ENCODE measurements at places on chromosomes 11 and 22.

- DNase-seq = no peak
Observed at GRCh38 chr11:65639623-65640482, 2.0 kb downstream of the SIPA1 start.

- no peak for DNase-seq
Observed at GRCh38 chr11:1317432-1317831, 8.0 kb upstream of the TOLLIP start.

- DNase-seq = no peak
Observed at GRCh38 chr11:130383344-130384211, 44.8 kb downstream of the ADAMTS8 start.

- no peak for DNase-seq
Observed at GRCh38 chr11:127939000-127939399, 648.4 kb downstream of the ETS1 start.

DNA sequence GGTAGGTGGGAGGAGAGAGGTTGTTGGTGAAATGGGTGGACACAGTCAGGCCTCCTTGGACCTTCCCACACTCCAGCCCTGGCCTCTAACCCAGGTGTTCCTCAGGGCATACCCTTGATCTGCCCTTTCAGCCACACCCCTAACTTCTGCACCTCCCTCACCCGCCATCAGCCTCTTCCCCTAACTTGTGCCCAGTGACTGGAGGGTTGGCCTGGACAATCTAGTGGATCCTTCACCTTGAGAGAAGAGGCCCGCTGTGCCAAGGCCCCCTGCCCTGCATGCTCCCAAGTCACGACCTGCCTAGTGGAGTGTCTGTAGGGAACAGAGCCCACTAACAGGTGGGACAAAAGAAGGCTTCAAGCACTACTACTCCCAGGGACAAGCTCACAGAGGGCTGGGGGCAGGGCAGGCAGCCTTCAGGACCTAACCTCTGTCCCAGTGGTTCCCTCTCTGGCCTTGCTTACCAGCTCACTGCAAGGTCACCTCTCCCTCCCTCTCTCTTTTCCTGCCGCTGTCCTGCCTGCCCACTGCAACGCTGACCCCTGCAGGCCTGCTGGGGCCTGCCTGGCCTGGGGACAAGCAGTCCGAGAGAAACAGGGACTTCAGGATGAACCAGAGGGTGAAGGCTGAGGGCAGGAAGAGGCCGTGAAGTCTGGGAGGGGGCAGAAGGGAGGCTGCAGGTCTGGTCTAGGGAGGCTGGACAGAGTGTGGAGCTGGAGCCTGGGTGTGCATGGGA, 3.3 kb downstream of the SYT7 start:
- DNase-seq = no peak

DNA sequence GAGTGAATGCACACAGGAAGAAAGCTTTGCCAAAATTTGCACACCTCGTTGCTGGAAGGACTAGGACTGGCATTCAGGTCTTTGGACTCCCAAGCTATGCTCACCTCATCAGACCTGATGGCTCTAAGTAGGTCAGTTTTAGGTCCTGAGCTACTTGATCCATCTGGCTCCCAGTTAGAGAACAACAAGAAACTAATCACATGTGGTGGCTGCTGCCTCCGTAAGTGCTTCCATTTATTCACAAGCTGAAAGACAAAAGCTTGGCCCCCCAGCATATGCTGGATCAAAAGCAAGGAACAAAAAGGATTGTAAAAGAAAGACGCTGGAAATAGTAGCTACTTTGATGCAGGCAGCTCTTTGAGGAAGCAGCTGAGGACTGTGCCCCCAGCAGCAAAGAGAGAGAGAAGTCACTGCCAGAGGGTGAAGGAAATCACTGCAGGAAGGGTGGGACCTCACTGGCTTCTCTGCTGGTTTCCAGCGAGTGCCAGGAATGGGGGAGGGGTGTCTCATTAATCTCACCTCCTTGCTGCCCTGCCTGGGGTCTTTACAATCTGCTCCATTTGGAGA, 268.9 kb downstream of the KIRREL3 start:
- DNase-seq = no peak

GRCh38 chr11:109349276-109350080, 72.5 kb upstream of the C11orf87 start:
- DNase-seq = no peak

Data from GM04504 (cell line).